ENCODE measurements at places on chromosomes 3 and 15.

DNA sequence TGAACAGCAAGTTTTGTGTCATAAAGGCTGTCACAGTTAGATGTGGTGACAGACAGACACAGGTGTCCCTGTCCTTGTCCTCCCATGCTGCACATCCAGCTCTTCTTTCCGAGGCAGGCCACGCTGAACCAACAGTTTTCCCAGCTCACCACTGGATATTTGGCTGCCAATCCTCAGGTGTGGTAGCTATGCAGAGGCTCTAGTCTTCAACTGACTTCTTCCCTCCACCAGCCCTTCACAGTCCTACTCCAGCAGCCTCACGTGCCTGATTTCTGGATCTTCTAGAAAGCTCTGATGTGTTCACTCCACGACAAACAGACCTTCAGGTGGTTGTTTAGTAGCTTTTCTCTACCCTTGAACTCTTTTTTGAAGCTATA, 145.5 kb downstream of the UACA start:
- no peak for DNase-seq

DNA sequence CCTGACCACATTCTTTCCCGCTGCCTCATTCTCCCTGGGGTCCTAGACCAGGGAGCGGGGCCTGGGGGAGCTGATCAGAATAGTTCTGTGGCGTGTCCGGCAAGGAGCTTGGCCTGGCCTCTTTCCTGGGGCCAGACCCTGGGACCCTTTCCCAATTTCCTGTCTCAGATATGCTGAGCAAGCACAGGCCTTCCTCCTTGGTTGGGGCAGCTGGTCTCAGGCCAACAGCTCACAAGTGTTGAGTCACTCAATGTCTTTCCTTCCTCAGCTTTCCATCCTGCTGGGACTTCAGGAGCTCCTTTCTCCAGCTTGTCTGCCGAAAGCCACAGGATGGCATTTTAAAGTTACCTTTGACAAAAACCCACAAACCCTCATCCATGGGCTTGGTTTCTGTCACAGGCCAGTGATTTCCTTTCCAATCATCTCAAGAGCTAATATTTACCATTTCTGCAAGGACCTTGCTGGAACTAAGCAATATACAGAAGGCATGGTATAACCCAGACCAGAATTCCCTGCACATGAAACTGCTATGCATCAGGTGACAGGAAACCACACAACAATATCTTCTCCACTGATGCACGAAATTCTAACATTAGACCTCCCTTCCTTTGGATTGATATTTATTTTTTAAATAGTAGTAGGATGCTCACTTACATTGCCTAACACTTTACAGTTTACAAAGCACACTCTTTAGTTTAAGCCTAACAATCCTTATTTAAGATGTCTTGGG, 19.5 kb upstream of the TIMP4 start:
- DNase-seq, result no peak

GRCh38 chr15:71187078-71187477, 71.8 kb downstream of the THSD4 start:
- DNase-seq, result no peak

- DNase-seq, result no peak
These were observed 26.3 kb upstream of the GMPPB start for GRCh38 chr3:49750056-49750455.

DNA sequence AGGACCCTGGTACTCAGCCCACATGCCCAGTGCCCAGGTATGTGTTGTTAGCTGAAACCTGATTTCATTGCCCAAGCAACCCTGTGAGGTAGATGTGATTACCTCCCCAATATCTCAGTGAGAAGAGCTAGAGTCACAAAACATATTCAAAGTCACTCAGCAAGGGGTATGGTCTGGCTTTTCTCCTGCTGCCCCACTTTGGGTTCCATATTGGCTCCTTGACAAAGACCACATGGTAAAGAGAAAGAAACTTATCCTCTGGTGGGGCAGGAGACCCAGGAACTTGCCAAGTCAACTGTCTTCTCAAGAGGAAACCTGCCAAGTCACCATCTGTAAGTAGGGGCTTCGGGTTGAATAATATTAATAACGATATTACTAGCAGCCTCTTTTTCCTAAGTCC, 148.3 kb upstream of the LMCD1 start:
- no peak for DNase-seq

DNA sequence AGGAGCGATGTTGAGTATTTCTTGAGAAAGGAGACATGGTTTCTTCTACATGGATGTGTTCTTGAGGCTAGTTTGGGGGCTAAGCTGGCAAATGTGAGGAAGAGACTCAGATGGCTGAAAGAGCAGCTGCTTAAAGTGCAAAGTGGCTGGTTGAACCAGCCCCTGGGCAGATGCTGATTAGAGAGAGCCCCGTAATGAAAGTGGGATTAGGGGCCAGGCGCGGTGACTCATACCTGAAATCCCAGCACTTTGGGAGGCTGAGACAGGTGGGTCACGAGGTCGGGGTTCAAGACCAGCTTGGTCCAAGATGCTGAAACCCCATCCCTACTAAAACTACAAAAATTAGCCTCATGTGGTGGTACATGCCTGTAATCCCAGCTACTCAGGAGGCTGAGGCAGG, 75.0 kb upstream of the GCNT3 start:
- DNase-seq, result no peak

GRCh38 chr15:50452927-50453326, 28.7 kb downstream of the USP8 start:
- no peak for DNase-seq

GRCh38 chr3:129224984-129225393, 24.4 kb upstream of the COPG1 start:
- no peak for DNase-seq

GRCh38 chr3:107699682-107700081, 176.9 kb downstream of the BBX start:
- no peak for DNase-seq

DNA sequence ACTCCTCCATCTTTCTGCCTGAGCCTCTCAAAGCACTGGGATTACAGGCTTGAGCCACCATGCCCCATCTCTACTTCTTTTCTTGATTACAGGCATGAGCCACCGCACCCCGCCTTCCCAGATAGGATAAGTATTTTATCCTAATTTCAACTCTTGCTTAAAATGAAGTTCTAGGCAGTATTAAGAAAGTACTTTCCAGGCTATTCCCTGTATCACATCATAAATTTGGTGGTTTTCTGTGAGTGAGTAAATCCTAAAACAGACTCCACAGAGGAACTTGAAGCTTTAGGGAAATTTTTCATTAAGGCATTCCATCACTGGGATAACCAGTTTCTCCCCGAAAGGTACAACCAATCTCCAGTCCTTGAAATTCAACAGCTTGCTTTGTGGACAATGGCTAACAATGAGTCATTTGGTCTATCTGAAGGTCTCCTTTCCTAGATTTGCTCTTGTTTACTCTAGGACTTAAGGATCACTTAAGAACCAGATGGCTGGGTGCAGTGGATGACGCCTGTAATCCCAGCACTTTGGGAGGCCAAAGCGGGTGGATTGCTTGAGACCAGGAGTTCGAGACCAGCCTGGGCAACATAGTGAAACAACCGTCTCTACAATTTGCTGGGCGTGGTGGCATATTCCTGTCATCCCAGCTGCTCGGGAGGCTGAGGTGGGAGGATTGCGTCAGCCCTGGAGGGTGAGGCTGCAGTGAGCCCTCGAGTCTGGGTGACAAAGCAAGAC, 49.7 kb upstream of the SKIL start:
- DNase-seq, result no peak
